ENCODE measurements at places on chromosomes 2 and 18. TPM values are rescaled to one million over a fixed set of nuclear protein-coding genes. Genes with fewer than 3 reads are reported as not detected.

- peaks cover 13% of the 10 kb centered on the region for H3K27me3 ChIP-seq
- H3K4me1 ChIP-seq = no peaks in the 10 kb centered on the region
- no peak overlapping the region for H3K4me3 ChIP-seq
- H3K27ac ChIP-seq = no peak overlapping the region
- H3K36me3 ChIP-seq = no peaks in the 10 kb centered on the region
Measured at GRCh38 chr2:152462779-152463178, 127.8 kb downstream of the FMNL2 start.

DNA sequence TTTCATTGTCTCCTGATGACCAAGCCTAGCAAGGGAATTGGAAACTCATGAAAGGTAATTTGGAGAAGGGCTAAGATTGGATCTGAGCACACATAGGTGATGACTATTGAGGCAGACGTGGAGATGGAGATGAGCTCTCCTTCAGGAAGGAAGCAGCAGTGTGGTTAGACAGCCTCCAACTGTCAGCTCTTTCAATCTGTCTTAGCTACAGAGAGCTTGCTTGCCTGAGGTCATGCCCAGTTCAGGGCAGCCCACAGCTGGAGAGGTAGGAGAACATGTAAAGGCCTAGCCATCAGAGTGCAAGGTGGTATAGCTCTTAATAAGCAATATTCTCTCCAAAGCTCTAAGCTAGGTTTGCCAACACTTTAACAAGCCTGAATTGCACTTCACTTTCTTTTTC is 79.2 kb downstream of the THSD7B start:
- H3K27ac ChIP-seq = no peak overlapping the region
- no peak for DNase-seq
- no peaks in the 10 kb centered on the region for H3K4me1 ChIP-seq

GRCh38 chr2:105876191-105876590 is 131.5 kb downstream of the NCK2 start:
- peak overlapping the region; percentile 20 for H3K27ac ChIP-seq
- DNase-seq = no peak
- H3K4me3 ChIP-seq = no peak overlapping the region
- peaks cover 10% of the 10 kb centered on the region for H3K36me3 ChIP-seq
- H3K4me1 ChIP-seq = peaks cover 61% of the 10 kb centered on the region

STPG4 gene
- total RNA-seq = not detected

- H3K27me3 ChIP-seq = peaks cover 19% of the 10 kb centered on the region
- H3K27ac ChIP-seq = no peak overlapping the region
- no peak overlapping the region for H3K4me3 ChIP-seq
- no peaks in the 10 kb centered on the region for H3K36me3 ChIP-seq
- DNase-seq = no peak
- H3K4me1 ChIP-seq = no peaks in the 10 kb centered on the region
Measured at GRCh38 chr2:207260947-207261346, 95.2 kb upstream of the KLF7 start.

GRCh38 chr2:81650048-81650971 is 1345.8 kb upstream of the LRRTM1 start:
- no peaks in the 10 kb centered on the region for H3K4me1 ChIP-seq
- no peak overlapping the region for H3K4me3 ChIP-seq
- no peak overlapping the region for H3K27ac ChIP-seq
- no peak for DNase-seq
- no peaks in the 10 kb centered on the region for H3K36me3 ChIP-seq
- H3K27me3 ChIP-seq = no peaks in the 10 kb centered on the region

DNA sequence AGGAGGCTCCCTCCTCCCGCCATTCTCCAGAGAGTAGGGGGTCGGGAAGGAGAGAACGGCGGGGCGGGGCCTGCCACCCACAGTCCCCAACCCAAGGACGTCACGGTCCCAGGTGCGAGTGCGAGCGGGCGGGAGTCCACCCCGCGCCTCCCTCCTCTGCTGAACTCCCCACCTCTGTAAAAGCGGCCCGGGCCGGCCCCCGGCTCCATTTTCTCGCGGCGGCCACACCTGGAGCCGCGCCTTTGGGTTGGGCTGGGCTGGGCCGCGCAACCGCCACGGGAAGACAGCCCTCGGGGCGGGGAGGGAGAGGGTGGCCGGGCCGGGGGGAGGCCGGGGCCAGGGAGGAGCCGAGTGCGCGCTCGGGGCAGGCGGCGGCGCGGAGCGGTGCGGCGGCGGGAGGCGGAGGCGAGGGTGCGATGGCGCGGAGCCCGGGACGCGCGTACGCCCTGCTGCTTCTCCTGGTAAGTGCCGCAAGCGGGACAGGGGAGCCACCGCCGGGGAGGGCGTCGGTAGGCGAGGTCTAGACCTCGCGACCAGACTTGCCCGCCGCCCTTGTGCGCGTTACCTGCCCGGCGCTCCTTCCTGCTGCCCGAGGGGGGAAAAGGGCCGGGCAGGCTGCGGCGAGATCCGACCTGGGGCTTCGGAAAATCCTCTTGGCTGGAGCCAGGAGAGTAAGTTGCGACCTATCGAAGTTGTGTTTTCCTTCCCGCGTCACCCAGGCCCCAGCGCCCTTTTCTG is at the start of gene DSG2:
DSG2 (plus strand) TSS at position 342 of the 738 bp plus-strand sequence; CDS start at position 417, 75 bp downstream.
- H3K27ac ChIP-seq = no peak within 1 kb of the TSS
- peaks cover 4% of the 10 kb centered on the region for H3K36me3 ChIP-seq
- peaks cover 32% of the 10 kb centered on the region for H3K27me3 ChIP-seq
- peak within 1 kb of the TSS; percentile 23 for H3K4me3 ChIP-seq

WIPF1 gene
- total RNA-seq = 284 TPM

AGXT gene
- not detected for total RNA-seq

EFR3B gene
- 0.98 TPM for total RNA-seq

- no peak for DNase-seq
- no peak overlapping the region for H3K4me3 ChIP-seq
- H3K27me3 ChIP-seq = no peaks in the 10 kb centered on the region
- peaks cover 65% of the 10 kb centered on the region for H3K4me1 ChIP-seq
- H3K36me3 ChIP-seq = peaks cover 10% of the 10 kb centered on the region
Measured at GRCh38 chr18:48827291-48828193, 123.2 kb downstream of the SMAD7 start.

RRM2 gene
- total RNA-seq = 624 TPM

DNA sequence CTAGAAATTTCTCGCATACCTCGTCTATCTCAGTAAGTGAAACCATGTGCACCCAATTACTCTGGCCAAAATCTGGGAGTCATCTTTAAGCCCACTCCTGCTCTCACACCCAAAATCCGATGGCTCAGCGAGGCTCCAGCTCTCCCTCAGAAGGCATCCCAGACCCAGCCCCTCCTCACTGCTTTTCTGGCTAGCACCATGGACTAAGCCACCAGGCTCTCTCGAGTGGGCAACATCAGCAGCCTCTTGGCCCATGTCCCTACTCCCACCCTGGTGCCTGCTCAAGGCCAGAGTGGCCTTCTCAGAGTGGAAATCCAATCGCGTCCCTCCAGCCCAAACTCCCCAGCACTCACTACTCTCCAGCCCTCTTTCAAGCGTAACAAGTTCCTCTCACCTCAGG is 27.2 kb downstream of the TNS1 start:
- no peak overlapping the region for H3K27ac ChIP-seq
- H3K36me3 ChIP-seq = no peaks in the 10 kb centered on the region
- no peak for DNase-seq

GRCh38 chr2:3505771-3506170 is 13.6 kb downstream of the ADI1 start:
- H3K27me3 ChIP-seq = no peaks in the 10 kb centered on the region
- no peak for DNase-seq
- no peak overlapping the region for H3K4me3 ChIP-seq
- peaks cover 9% of the 10 kb centered on the region for H3K4me1 ChIP-seq
- H3K27ac ChIP-seq = no peak overlapping the region

DNA sequence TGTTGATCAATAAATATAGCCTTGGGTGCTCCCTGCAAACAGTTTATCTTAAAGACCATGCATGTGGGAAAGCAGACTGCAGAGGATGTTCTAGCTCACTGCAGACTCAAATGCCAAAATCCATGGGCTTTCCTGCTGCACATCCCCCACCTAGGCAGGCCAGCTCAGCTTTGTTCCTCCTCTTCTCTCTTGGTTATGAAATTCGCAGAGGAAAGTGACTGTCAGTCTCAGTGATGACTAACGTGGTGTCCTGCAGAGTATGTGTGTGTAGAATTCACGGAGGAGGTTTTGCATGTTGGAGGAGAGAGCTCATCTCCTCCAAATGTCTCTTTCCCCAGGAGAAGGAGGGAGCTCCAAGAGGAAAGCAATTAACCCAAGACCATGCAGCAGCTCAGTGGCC is 21.4 kb upstream of the KCNS3 start:
- no peaks in the 10 kb centered on the region for H3K4me1 ChIP-seq
- DNase-seq = no peak
- no peak overlapping the region for H3K4me3 ChIP-seq

- no peaks in the 10 kb centered on the region for H3K4me1 ChIP-seq
- H3K36me3 ChIP-seq = peaks cover 1% of the 10 kb centered on the region
- no peak overlapping the region for H3K4me3 ChIP-seq
- H3K27ac ChIP-seq = no peak overlapping the region
Measured at GRCh38 chr2:131724019-131724418, 196.3 kb downstream of the CCDC74A start.

DNA sequence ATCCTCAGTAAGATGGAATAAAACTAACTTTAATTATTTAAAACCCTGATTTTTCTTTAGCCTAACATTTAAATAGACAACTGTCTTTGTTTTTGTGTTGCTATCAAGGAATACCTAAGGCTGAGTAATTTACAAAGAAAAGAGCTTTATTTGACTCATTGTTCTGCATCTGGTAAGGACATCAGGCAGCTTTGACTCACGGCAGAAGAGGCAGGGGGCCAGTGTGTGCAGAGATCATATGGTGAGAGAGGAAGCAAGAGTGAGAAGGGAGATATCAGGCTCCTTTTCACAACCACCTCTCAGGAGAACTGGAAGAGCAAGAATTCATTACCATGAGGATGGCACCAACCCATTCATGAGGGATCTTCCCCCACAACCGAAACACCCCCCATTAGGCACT is 64.6 kb upstream of the TFPI start:
- no peaks in the 10 kb centered on the region for H3K27me3 ChIP-seq
- H3K36me3 ChIP-seq = no peaks in the 10 kb centered on the region
- no peak overlapping the region for H3K4me3 ChIP-seq
- no peak overlapping the region for H3K27ac ChIP-seq

DNA sequence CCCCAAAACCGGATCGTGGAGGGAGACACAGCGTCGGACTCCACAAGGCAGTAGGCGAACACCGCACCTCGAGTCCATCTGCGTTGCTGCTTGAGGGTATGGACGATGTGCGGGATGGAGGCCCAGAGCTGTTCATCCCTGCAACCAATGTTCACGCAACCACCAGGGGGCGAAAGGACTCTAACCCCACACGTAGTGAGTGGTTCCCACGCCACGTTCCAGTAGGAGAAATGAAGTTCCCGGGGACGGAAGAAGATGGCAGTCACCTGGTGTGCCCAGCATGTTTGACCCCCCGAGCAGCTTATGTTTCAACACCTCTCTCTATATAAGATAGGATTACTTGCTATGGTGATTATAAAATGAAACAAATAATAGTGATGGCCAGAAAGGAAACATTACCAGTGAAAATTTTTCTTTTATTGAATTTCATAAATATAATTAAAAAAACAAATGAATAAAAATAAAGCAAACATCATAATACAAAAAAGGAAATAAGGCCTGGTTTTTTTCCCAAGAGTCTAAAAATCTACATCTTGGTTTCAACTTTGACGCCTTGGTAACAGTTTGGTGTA is 184.3 kb downstream of the SH3BP4 start:
- peaks cover 20% of the 10 kb centered on the region for H3K27me3 ChIP-seq
- H3K27ac ChIP-seq = no peak overlapping the region
- no peaks in the 10 kb centered on the region for H3K4me1 ChIP-seq
- no peak for DNase-seq
- no peaks in the 10 kb centered on the region for H3K36me3 ChIP-seq

DNA sequence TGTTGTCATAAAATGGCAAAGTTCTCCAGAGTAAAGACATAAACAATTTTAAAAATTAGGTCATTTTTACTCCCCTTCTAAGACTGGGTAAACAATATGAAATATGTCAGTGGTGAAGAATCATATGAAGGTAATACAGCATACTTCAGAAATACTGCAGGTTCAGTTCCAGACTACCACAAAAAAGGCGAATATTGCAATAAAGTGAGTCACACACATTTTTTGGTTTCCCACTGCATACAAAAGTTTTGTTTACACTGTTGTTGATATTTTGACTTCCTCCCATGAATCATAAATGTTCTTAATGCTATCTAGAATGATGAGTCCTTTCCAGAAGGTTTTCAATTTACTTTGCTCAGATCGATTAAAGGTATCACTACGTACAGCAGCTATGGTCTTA is 73.5 kb downstream of the SMC6 start:
- no peak for DNase-seq
- peaks cover 35% of the 10 kb centered on the region for H3K36me3 ChIP-seq
- H3K4me3 ChIP-seq = no peak overlapping the region
- H3K27me3 ChIP-seq = no peaks in the 10 kb centered on the region
- no peak overlapping the region for H3K27ac ChIP-seq

DNA sequence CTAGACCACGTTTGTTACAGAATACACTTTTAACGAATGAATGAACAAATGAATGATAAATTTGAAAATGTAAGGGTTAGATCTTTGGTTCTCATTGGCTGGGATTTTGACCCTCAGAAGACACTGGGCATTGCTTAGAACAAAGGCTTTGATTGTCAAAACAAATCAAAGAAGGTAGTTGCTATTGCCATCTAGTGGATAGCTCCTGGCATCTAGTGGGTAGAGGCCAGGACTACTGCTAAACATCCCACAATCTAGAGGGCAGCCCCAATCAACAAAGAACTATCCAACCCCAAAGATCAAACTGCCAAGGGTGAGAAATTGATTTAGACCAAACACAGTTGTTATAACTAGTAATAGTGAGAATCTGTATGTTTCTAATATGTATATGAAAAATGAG is 552.3 kb downstream of the KCNJ3 start:
- H3K27me3 ChIP-seq = no peaks in the 10 kb centered on the region
- H3K36me3 ChIP-seq = no peaks in the 10 kb centered on the region
- no peak for DNase-seq
- no peaks in the 10 kb centered on the region for H3K4me1 ChIP-seq
- H3K27ac ChIP-seq = no peak overlapping the region

GRCh38 chr2:80361904-80362303 is 57.4 kb upstream of the LRRTM1 start:
- H3K4me3 ChIP-seq = no peak overlapping the region
- H3K36me3 ChIP-seq = no peaks in the 10 kb centered on the region
- no peaks in the 10 kb centered on the region for H3K4me1 ChIP-seq

- no peaks in the 10 kb centered on the region for H3K27me3 ChIP-seq
- no peak for DNase-seq
- no peak overlapping the region for H3K4me3 ChIP-seq
Measured at GRCh38 chr18:40371673-40372072, 1583.4 kb upstream of the PIK3C3 start.

DNA sequence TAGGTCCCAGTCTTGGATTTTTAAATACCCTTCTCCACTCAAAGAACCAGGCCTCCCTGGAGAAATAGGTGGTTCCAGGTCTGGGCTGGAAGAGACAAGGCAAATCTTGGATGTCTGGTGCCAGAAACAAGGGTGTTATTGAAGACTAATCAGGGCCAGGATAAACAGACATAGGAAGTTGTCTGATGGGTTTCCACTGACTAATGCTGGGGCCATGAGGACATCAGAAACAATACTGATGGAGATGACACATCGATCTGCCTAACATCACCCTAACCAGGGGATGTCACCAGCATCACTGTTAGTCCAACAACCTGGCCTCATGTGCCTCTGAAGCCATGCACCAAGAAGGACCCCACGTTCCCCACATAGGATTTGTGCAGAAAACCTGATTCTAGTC is 42.5 kb upstream of the GLI2 start:
- H3K27ac ChIP-seq = no peak overlapping the region
- no peaks in the 10 kb centered on the region for H3K36me3 ChIP-seq
- H3K4me1 ChIP-seq = peaks cover 3% of the 10 kb centered on the region
- H3K27me3 ChIP-seq = peaks cover 32% of the 10 kb centered on the region
- H3K4me3 ChIP-seq = no peak overlapping the region
- no peak for DNase-seq
